ENCODE measurements at places on chromosomes 2 and 18.
A peak's percentile ranks its signal among the peaks of the same experiment; 100 is the strongest.

DNA sequence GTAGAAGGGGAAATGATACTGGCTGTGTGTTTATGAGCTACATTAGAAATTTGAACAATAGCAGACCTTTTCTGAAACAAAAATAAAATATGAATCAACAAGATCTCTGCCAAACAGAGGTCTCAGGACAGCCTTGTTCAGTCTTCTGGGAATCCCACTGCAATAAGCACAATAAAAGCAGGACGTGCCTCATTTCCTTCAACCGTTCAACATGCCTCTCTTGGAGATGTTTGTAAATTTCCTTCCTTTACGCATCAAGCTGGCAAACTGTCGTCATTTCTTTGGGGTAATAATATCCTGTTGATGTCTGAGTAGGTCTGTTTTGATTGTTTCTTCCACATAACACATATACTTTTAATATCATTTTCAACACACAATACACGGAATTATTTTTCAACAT is 77.2 kb downstream of the TCF4 start:
- DNase-seq, result peak; percentile 50

DNA sequence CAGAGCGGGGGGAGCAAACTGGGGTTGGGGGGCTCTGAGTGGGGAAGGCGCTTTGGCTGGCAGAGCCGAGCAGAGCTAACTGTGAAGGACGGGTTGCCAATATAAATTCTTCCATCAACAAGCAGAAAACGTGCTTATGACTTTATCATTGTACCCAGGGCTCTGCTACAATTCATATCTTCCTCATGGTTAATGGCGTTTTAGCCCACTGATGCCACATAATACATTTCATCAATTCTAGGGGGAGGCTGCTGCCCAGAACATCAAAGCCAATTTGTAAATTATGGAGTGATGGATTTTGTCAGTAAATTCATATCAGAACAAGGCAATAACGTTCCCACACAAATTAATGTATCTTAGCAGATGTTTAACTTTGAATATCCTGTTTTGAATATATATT is 175.5 kb upstream of the RAB12 start:
- DNase-seq, result no peak

DNA sequence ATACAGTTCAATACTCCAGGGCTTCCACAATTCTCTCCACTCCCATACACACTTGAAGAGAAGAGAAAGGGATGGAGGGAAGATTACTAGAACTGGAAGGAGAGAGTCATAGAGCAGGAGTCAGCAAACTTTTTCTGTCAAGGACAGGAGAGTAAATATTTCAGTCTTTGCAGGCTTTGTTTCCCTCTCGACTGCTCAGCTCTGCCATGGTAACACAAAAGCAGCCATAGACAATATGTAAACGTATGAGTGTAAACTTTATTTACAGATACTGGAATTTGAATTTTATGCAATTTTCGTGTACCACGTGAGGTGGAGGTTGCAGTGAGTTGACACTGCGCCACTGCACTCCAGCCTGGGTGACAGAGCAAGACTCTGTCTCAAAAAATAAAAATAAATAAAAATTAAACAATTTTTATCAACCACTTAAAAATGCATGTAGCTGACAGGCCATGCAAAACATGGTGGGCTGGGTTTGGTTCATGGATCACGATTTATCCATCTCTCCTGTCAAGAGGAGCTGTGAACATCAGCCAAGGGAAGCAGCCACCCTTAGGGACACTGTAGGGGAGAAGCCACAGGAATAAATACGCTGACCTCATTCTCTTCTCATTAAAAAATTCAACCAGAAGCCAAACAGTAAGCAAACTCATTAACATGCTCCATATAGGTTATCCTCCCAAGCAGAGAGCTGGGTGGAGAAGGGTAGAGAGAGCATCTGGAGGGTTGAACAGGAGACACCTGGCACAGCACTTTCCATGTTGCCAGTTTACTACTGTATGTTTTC is 266.4 kb upstream of the FN1 start:
- no peak for DNase-seq

- no peak for DNase-seq
Observed at GRCh38 chr18:61741881-61742454, 150.8 kb downstream of the RNF152 start.

DNA sequence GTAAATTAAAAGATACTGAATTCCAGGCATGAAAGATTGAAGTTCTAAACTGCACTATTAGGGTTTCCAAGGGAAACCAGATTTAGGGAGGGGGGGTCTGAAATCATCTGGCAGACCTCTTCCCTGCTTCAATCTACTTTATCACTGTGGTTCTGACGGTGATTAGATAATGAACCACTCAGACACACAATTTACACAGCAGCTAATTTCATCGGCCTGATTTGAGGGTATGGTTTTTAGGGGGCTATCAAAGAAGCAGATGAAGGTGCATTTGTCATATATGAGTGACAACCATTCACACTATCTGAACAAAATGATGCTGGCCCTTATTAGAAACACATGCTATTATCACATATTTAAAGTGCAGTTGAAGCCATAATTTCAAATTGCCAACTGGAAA is 106.0 kb downstream of the OLA1 start:
- DNase-seq, result no peak

DNA sequence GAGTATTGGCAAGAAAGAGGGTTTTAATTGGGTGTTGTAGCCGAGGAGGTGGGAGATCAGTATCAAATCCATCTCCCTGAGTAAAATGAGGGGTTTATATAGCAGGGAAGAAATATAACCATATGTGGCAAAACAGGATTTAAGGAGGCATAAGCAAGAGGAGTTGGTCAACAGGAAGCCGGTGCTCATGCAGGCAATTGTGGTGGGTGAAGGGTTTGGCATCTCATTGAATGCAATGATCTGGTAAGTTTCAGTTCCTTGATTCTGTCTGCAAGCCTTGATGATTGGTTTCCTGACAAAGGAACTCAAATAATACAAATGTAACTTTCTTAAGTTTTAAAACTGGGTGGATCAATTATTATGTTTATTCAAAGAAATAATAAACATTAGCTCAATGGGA is 564.4 kb upstream of the LINC00305 start:
- no peak for DNase-seq

- DNase-seq, result no peak
Observed at GRCh38 chr2:101753720-101754490, 56.4 kb downstream of the MAP4K4 start.

DNA sequence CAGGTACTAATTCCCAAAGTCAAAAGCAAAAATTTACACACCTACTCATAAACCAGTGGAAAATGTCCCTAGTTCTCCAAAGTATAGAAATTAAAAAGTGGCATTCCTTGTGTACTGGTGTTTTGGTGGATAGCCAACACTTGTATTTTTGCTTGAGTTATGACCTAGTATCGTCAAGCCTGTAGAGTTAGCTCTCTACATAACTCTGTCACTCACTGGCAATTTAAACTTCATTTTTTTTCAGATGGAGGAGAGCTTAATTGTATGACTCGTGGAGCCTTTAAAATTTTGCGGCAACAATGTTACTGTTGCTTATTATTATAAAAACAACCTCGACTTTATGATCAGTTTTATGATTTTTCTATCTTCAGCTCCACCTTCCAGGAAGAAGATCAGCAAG is 58.7 kb downstream of the ITGB6 start:
- no peak for DNase-seq

DNA sequence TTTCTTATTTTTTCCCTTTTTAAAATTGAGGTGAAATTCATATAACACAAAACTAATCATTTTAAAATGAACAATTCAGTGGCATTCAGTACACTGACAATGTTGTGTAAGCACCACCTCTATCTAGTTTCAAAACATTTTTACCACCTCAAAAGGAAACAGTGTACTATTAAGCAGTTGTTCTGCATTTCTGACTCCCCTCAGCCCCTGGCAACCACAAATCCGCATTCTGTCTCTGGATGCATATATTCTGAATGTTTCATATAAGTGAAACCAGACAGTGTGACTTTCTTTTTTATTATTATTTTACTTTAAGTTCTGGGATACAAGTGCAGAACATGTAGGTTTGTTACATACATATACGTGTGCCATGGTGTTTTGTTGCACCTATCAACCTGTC is 19.2 kb upstream of the TANK start:
- DNase-seq, result no peak

GRCh38 chr2:64963719-64964118 is 25.5 kb upstream of the SLC1A4 start:
- DNase-seq, result no peak

DNA sequence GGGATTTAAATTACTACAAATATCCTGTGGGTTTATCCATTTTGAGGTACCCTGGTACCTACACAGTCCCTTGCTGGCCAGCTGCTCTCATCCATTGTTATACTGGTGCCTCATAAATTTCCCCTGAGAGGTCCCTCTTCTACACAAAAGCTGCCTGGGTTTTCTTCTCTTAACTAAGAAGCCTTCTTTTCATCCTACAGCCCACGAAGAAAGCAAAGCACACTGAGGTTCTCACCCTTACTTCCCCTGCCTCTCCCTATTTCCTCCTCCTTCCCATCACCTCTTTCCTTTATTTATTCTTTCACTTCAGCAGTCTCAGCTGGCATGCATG is 154.9 kb downstream of the CSRNP3 start:
- no peak for DNase-seq

- no peak for DNase-seq
Observed at GRCh38 chr2:197369933-197370320, 59.3 kb upstream of the ANKRD44 start.

- DNase-seq, result no peak
Observed at GRCh38 chr2:2793925-2794560, 463.0 kb upstream of the MYT1L start.

GRCh38 chr2:132654335-132654734 is 15.7 kb downstream of the LYPD1 start:
- no peak for DNase-seq

- no peak for DNase-seq
Observed at GRCh38 chr2:168079236-168079635, 168.2 kb downstream of the STK39 start.

DNA sequence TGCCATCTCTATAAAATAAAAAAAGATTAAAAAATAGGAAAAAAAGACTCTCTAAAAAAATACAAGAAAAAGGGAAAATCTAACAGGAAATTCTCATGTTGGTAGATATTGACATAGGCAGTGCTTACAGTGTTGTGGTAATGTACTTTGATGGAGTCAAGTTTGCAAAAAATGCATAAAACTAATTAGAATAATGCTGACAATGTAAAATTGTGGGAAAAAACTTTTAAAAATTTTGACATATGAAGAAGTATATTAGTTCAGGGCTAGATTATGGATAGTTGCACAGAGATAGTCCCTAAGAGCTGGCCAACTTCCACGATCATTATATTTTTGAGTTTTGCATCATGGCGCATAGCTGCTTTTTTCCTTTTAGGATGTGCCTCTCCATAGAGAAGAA is 72.7 kb downstream of the GBX2 start:
- no peak for DNase-seq

GRCh38 chr2:170950221-170950761 is 21.2 kb downstream of the GORASP2 start:
- no peak for DNase-seq

DNA sequence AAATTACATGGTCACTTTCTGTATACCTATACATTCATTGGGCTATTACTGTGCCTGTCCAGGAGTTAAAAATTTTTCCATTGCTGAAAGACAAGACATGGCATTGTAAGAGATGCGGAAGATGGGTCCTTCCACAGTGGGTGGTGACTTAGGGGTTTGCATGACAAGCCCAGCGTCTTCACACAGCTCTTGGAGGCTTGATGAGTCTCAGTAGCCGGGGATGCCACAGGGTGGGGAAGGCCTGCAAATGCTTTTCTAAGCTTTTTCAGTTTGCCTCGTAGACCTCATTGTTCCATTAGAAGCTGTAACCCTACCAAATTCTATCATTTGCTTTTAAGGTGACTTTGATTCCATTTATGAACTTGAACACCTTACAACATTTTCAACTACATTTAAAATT is 18.1 kb upstream of the MAPRE3 start:
- DNase-seq, result no peak

DNA sequence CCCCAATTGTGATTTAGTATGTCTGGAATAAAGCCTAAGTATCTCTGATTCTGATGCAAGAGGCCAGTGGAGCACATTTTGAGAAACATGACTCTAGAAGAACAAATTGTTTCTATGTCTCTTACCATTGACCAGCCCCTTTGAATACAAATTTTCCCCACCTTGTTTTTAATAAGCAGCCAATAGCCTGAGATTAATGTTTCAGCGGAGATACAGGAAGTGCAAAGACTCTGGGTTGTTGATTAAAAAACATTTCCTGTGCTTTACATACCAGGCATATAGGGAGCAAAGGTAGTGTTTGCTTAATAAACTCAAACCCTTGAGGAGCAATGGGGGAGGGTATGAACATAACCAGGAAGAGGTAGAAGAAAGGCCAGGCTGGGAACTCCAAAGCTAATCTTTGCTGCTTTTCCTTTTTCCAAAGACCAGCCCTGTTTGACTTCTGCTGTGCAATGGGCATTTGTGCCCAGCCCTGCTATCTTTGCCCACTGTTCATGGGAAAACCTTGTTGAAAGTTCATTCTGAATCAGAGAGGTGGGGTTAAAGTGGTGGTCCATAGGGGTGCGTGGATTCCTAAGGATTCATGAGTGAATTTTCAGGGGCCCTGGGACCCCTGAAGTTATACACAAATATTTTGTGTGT is 29.3 kb downstream of the UPP2 start:
- no peak for DNase-seq

- DNase-seq, result no peak
Observed at GRCh38 chr2:105839793-105840192, 95.1 kb downstream of the NCK2 start.

- no peak for DNase-seq
Observed at GRCh38 chr2:194096402-194096801, 1560.6 kb upstream of the SLC39A10 start.

DNA sequence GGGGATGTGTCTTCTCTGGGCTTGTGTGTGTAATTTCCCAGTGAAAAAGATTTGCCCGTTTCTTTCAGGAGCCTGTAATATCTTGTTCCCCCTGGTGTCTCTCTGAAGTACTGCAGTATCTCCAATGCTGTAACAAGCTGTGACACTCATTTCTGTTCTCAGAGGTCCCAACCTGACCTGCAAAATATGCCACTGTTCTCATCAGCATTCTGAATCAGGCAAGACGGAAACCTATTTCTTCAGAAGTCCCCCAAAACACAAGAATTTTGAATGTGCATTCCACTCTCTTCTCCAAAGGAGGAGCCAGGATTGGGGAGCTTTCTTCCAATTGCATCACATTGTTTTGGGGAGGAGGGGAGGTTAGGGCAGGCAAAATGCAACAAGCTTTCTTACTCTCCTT is 77.0 kb upstream of the CNGA3 start:
- DNase-seq, result no peak

DNA sequence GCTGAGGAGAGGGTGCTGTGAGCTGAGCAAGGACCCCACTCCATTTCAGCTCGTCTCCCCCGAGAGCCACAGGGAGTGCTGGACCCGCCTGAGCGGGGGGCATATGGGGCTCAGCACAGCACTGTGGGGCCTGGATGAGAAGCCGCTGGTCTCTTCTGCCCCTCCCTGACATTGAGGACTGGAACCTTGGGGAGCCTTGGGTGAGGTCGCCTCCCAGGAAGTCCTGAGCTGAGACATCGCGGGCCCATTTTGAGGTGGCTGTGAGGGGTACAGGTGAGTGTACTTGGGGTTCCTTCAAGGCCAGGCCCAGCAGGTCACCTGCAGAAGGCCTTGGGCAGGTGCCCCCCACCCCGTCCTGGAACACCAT is 3.1 kb upstream of the AQP12A start:
- no peak for DNase-seq

All from CD4-positive, alpha-beta T cell treated with Interleukin-4 for 1 hour (primary cell).